ENCODE measurements at places on chromosomes 2 and 18.
A peak's percentile ranks its signal among the peaks of the same experiment; 100 is the strongest.

DNA sequence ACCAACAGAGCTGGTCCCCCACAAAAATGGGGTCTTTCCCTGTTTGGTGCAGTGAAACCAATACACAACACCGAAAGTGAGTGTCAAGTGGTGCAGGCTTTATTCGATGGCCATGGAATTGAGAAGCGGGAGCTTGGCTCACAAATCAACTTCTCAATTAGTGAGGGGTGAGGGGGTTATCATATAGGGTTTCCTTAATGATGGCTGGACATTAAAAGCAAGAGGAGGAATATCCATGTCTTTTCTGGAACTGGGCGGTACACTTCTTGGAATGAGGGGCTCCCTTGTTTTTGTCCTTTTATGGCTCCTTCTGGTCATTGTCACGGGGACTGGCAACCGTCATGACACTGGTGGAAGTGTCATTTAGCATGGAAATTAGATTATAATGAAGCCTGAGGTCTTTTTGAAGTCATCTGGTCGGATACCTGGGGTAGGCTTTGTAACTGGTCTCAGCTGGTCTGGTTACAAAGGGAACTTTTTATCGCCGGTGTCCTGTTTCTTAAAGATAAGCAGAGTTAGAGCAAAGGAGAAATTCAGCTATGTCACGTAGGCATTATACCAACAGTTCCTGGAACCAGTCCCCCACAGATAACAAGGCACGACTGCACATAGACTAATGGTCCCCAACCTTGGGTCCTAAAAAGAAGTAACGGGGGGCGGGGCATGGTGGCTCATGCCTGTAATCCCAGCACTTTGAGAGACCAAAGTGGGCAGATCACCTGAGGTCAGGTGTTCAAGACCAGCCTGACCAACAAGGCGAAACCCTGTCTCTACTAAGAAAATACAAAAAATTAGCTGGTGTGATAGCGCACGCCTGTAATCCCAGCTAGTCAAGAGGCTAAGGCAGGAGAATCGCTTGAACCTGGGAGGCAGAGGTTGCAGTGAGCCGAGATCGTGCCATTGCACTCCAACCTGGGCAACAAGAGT is 93.5 kb upstream of the NDUFV2 start:
- H3K4me1 ChIP-seq: no peaks in the 10 kb centered on the region
- no peaks in the 10 kb centered on the region for H3K27me3 ChIP-seq
- H3K36me3 ChIP-seq: no peaks in the 10 kb centered on the region
- no peak for DNase-seq

GRCh38 chr2:96685577-96686459 is 43.3 kb downstream of the FER1L5 start:
- H3K27me3 ChIP-seq: no peaks in the 10 kb centered on the region
- no peak for DNase-seq
- no peak overlapping the region for H3K4me3 ChIP-seq
- no peaks in the 10 kb centered on the region for H3K4me1 ChIP-seq

DNA sequence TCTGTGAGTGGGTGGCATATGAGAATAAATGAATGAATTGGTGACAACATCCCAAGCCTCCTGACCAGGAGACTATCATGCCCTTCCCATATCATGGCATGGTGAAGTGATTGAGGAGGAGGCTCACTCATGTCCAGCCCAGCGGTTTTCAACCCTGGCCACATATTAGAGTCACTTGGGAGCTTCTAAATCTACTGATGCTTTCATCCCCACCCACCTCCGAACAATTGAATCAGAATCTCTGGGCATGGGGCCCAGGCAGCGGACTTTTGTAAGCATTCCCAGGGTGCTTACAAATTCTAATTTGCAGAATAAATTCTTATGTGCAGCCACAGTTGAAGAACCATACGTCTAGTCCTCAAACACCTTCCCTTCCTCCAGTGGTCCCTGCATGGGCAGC is 81.7 kb upstream of the SEC11C start:
- H3K4me3 ChIP-seq: no peak overlapping the region
- H3K36me3 ChIP-seq: no peaks in the 10 kb centered on the region
- no peaks in the 10 kb centered on the region for H3K4me1 ChIP-seq
- H3K27ac ChIP-seq: no peak overlapping the region
- no peak for DNase-seq

DNA sequence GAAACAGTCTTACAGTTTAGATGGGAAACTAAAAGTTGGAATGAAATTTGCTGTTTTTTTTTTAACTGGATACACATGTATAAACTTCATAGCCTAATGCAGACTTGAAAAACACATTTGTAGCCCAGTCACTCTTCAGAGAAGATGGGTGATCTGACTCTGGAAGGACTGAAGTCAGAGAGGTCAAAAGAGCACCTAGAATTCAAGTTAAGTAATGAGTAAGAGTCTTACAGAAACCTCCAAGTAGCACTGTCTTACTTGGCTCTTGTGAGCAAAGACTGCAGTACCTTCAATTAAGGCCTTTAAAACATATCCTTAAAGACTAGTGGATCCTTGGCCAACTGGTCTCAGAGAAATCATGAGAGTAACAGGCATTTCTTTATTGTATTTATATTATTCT is 41.9 kb downstream of the TRAPPC8 start:
- H3K27me3 ChIP-seq: no peaks in the 10 kb centered on the region
- no peak for DNase-seq
- no peaks in the 10 kb centered on the region for H3K4me1 ChIP-seq
- H3K27ac ChIP-seq: no peak overlapping the region
- no peaks in the 10 kb centered on the region for H3K36me3 ChIP-seq

GRCh38 chr18:23131693-23132319 is 3.5 kb upstream of the CABLES1 start:
- no peak overlapping the region for H3K27ac ChIP-seq
- H3K4me1 ChIP-seq: peaks cover 16% of the 10 kb centered on the region
- DNase-seq: no peak
- H3K36me3 ChIP-seq: no peaks in the 10 kb centered on the region
- H3K27me3 ChIP-seq: no peaks in the 10 kb centered on the region
- no peak overlapping the region for H3K4me3 ChIP-seq

DNA sequence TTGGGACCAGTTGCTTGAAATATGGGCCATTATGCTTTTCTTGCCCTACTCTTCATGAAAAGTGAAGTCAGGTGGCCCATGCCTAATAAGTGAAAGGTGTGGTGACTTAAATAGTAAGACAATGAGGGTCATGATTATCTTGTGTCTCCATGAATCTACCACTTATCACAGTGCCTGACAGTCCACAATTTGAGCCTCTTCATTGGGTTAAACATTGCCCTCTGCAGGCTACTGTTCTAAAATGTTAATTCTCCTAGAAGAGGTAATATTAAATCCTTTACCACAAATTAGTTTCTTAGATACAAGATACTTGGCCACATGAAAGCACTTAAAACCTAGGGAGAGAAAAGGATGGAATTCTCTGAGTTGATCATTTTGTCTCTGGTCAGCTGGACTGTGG is 4.0 kb downstream of the EGR4 start:
- DNase-seq: no peak
- no peaks in the 10 kb centered on the region for H3K36me3 ChIP-seq
- H3K27ac ChIP-seq: no peak overlapping the region
- no peak overlapping the region for H3K4me3 ChIP-seq
- peaks cover 5% of the 10 kb centered on the region for H3K27me3 ChIP-seq
- H3K4me1 ChIP-seq: peaks cover 8% of the 10 kb centered on the region

GRCh38 chr2:211085056-211085680 is 528.8 kb downstream of the CPS1 start:
- H3K4me1 ChIP-seq: no peaks in the 10 kb centered on the region
- H3K27ac ChIP-seq: no peak overlapping the region
- H3K36me3 ChIP-seq: no peaks in the 10 kb centered on the region
- H3K27me3 ChIP-seq: no peaks in the 10 kb centered on the region
- no peak overlapping the region for H3K4me3 ChIP-seq
- no peak for DNase-seq

GRCh38 chr2:10163498-10164486 is 41.3 kb downstream of the RRM2 start:
- H3K27ac ChIP-seq: no peak overlapping the region
- no peaks in the 10 kb centered on the region for H3K36me3 ChIP-seq
- DNase-seq: no peak
- H3K4me3 ChIP-seq: no peak overlapping the region

GRCh38 chr2:229335330-229335729 is 64.2 kb upstream of the PID1 start:
- no peaks in the 10 kb centered on the region for H3K4me1 ChIP-seq
- H3K27ac ChIP-seq: no peak overlapping the region
- H3K27me3 ChIP-seq: no peaks in the 10 kb centered on the region
- no peak for DNase-seq
- no peak overlapping the region for H3K4me3 ChIP-seq

GRCh38 chr2:166341426-166341825 is 34.3 kb downstream of the SCN9A start:
- H3K27ac ChIP-seq: no peak overlapping the region
- H3K4me1 ChIP-seq: no peaks in the 10 kb centered on the region
- H3K36me3 ChIP-seq: no peaks in the 10 kb centered on the region

- peaks cover 39% of the 10 kb centered on the region for H3K4me1 ChIP-seq
- H3K27me3 ChIP-seq: no peaks in the 10 kb centered on the region
- H3K27ac ChIP-seq: peak overlapping the region; percentile 11
Measured at GRCh38 chr2:95275151-95275515, 884 bp downstream of the PROM2 start.

DNA sequence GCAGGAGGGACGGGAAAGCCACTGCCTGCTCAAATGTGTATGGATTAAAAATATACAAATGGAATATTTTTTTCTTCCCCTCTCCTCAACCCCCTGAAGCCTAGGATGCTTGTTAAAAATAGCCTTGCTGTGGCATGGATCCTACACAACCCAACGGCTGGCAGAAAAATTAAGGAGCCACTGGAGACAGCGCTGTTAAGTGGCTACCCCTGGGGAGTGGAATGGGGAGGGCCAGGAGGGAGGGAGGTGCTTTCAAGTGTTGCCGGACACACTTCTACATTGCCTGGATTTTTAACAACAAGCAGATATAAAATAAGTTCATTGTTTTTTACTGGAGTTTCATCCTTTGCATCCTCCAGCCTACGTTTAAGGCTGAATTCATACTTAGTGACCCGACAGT is 66.6 kb downstream of the ZBTB7C start:
- no peak overlapping the region for H3K4me3 ChIP-seq
- no peaks in the 10 kb centered on the region for H3K4me1 ChIP-seq
- H3K27ac ChIP-seq: no peak overlapping the region
- H3K27me3 ChIP-seq: no peaks in the 10 kb centered on the region
- DNase-seq: no peak

DNA sequence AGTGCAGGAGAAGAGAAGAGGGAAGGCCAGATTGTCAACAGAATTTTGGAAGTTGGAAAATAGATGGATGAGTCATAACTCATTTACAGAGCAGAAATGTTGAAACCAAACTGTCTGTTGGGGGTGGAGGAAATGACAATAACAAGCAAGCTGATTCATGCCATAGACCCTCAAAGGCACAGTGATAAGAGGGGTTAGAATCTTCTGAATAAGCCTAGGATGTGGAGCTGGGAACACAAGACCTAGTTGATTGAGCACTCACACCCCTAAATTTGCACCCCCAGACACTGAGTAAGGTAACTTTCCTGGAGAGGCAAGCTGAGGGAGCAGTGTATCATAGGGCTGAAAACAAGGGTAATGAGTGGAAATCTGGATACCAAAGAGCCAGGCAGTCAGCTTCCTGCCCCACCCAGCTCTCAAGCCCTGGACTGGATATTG is 141.4 kb downstream of the SCG2 start:
- H3K27me3 ChIP-seq: no peaks in the 10 kb centered on the region
- peaks cover 28% of the 10 kb centered on the region for H3K4me1 ChIP-seq
- DNase-seq: peak; percentile 27
- no peaks in the 10 kb centered on the region for H3K36me3 ChIP-seq
- H3K27ac ChIP-seq: peak overlapping the region; percentile 57
- H3K4me3 ChIP-seq: no peak overlapping the region

- DNase-seq: no peak
- no peaks in the 10 kb centered on the region for H3K4me1 ChIP-seq
- H3K4me3 ChIP-seq: no peak overlapping the region
- no peak overlapping the region for H3K27ac ChIP-seq
- no peaks in the 10 kb centered on the region for H3K27me3 ChIP-seq
- H3K36me3 ChIP-seq: no peaks in the 10 kb centered on the region
Measured at GRCh38 chr2:150598383-150598782, 110.9 kb upstream of the RND3 start.

DNA sequence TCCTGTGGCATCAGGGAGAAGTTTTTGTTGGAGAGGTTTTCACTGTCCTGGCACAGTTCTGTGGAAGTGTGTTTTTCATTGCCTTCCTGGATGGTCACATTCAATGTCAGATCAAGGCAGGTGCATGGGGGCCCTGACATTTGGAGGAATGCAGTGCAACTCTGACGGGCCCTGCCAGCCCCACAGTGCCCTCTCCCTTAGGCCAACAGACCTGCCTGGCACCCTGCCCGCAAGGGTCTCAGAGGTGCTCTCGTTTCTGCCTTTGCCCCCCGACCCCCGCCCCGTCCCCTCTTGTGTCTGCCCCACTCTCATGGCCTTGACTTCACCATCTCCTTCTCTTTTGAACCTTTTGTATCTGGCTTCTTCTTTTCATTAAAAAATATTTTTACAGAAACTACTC is 257.2 kb upstream of the HDAC4 start:
- no peak overlapping the region for H3K27ac ChIP-seq
- no peak overlapping the region for H3K4me3 ChIP-seq
- H3K27me3 ChIP-seq: peaks cover 80% of the 10 kb centered on the region

- no peak overlapping the region for H3K4me3 ChIP-seq
- H3K4me1 ChIP-seq: peaks cover 98% of the 10 kb centered on the region
- DNase-seq: peak; percentile 23
- no peaks in the 10 kb centered on the region for H3K36me3 ChIP-seq
Measured at GRCh38 chr18:58216071-58216481, 172.1 kb downstream of the NEDD4L start.

- no peaks in the 10 kb centered on the region for H3K27me3 ChIP-seq
- H3K4me1 ChIP-seq: peaks cover 67% of the 10 kb centered on the region
- no peak overlapping the region for H3K4me3 ChIP-seq
- H3K36me3 ChIP-seq: 0 out of 2 replicates have a peak, but pooled peaks cover 6% of the 10 kb centered on the region
- peak; percentile 82 for DNase-seq
Measured at GRCh38 chr2:46923041-46923528, 7.5 kb upstream of the MCFD2 start.

DNA sequence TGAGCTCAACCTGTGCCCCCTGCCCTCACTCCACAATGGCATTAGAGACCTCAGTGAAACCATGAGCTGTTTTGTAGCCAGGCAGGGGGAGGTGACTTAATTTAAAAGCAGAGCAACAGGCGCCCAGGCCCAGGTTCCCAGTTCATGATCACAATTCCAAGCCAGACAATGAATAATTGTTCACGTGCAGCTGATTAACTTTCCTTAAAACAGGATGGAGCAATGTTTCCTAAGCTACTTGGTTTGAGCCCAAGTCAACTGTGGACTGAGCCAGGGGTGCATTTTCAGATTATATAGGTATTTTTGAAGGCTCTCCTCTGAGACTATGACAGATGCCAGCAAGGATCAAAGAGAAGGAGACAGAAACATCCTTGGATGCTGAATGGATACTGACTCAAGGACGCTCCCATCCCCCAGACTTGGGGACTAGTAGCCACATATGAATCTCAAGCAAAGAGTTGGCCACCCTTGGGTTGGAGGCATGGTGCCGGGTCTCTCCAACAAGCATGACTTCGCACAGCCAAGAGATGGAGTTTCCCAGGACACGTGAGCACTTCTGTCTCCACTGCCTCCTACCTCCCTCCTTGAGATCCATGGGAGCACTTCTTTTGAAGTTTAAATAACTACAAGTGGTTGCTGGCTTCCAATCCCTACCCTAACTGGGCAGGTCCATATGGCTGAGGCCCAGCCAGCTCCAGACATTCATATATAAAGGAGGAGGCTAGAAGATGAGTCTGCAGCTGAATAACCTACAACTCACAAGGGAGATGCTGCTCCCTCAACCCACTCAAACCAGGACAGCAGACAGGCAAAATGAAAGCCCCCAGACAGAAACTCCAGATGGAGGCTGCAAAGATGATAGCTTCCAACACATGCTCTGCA is 12.7 kb downstream of the SMAD7 start:
- H3K4me1 ChIP-seq: peaks cover 79% of the 10 kb centered on the region
- H3K27ac ChIP-seq: peak overlapping the region; percentile 35
- no peak for DNase-seq
- H3K27me3 ChIP-seq: no peaks in the 10 kb centered on the region
- peaks cover 16% of the 10 kb centered on the region for H3K36me3 ChIP-seq
